Right lobe of liver (tissue), 6 donors: ENCODE measurements at places on chromosomes 4 and X. TPM values are rescaled to one million over a fixed set of nuclear protein-coding genes. Genes with fewer than 3 reads are reported as not detected.

Gene HEPH
- 1.7 TPM for total RNA-seq

GRCh38 chrX:118761939-118762707 is 34.7 kb downstream of the IL13RA1 start:
- no peak for DNase-seq
- H3K27ac ChIP-seq, result no peak overlapping the region
- no peak overlapping the region for H3K4me3 ChIP-seq

- no peaks in the 10 kb centered on the region for H3K36me3 ChIP-seq
- no peak overlapping the region for H3K27ac ChIP-seq
- H3K4me3 ChIP-seq, result no peak overlapping the region
- DNase-seq, result no peak
- H3K4me1 ChIP-seq, result no peaks in the 10 kb centered on the region
These were observed 9.2 kb upstream of the AP1AR start for GRCh38 chr4:112222219-112222955.

- H3K4me3 ChIP-seq, result no peak overlapping the region
- no peak overlapping the region for H3K27ac ChIP-seq
- peaks cover 33% of the 10 kb centered on the region for H3K36me3 ChIP-seq
- DNase-seq, result no peak
- peaks cover 23% of the 10 kb centered on the region for H3K4me1 ChIP-seq
These were observed 4.8 kb downstream of the NOP14 start for GRCh38 chr4:2958446-2958845.

DNA sequence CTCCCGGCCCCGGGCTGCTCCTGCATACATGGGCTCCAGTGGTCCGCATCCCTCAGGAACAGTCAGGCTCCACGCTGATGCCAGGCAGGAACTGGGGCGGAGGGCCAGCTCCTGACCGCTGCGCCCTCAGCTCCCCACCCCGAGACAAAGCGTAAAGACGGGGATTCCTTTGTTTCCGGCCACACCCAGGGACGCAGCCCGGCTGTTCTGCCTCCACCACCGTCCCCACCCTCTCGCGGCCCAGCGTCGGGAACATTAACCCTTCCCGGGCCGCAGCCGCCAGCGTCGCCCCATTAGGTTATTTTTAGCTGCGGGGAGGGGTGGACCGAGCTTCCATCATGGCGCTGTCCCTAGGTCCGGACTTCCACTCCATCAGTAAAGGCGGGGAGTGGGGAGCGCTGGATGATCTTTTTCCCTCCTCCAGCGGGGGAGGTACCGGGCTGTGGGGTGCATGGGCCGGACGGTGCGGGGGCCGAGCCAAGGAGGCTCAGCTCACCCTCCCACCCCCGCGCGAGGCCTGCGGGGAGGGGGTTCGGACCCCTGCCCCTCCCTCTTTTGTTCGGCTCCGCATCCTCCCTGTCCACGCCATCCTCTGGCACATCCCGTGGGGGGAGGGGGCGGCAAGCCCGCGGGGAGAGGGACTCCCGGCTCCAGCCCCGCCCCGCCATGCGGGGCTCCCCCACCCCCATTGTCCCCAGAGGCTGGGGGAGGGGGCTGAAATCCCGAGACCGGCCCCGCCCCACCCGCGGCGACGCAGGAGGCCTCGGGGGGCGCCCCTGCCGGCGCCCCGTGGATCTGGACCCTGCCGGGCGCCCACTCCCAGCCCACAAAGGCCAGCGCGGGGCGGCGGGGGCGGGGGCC is 5.3 kb downstream of the CRMP1 start:
- H3K27me3 ChIP-seq, result peaks cover 22% of the 10 kb centered on the region
- H3K4me3 ChIP-seq, result no peak overlapping the region
- no peak for DNase-seq
- H3K27ac ChIP-seq, result no peak overlapping the region
- no peaks in the 10 kb centered on the region for H3K36me3 ChIP-seq
